ENCODE measurements at places on chromosomes 3 and 15. TPM values are rescaled to one million over a fixed set of nuclear protein-coding genes. Genes with fewer than 3 reads are reported as not detected.

Gene CTXN2
- not detected for total RNA-seq

Gene VIPR1
- total RNA-seq, result 148 TPM

Gene C3orf49
- total RNA-seq, result not detected

Gene SCAANT1
- total RNA-seq, result not detected

Gene OIP5
- 1.4 TPM for total RNA-seq

Gene AADACL2
- 65.8 TPM for total RNA-seq

Gene ILDR1
- total RNA-seq, result 2.1 TPM

Gene PLXNB1
- 384 TPM for total RNA-seq

Gene EPHB1
- total RNA-seq, result 8.5 TPM

Gene IGDCC3
- not detected for total RNA-seq

Gene ANKUB1
- total RNA-seq, result not detected

Gene SEMA7A
- 10.1 TPM for total RNA-seq

Gene UBE3A
- total RNA-seq, result 64.0 TPM

Gene DLL4
- total RNA-seq, result 1.9 TPM

Gene SERPINI1
- total RNA-seq, result 1.6 TPM

Gene FOXL2
- total RNA-seq, result not detected

Gene LRRN1
- total RNA-seq, result 1.1 TPM

Gene CPNE4
- not detected for total RNA-seq

Gene OTOL1
- total RNA-seq, result not detected

Gene GOLGA8J
- not detected for total RNA-seq

Gene SQOR
- total RNA-seq, result 42.8 TPM

Gene FAM43A
- total RNA-seq, result 60.9 TPM

Gene PLOD2
- total RNA-seq, result 5.6 TPM

Gene GP9
- not detected for total RNA-seq

Gene EPHB3
- total RNA-seq, result 152 TPM

Gene TMEM212
- total RNA-seq, result not detected

Gene LHFPL4
- 0.19 TPM for total RNA-seq

Gene P2RY13
- 3.4 TPM for total RNA-seq

Gene MED12L
- total RNA-seq, result 0.08 TPM

Gene DNAJC13
- 52.6 TPM for total RNA-seq

Gene DUOXA2
- total RNA-seq, result not detected

Gene CCR4
- total RNA-seq, result 0.34 TPM

Gene OXSM
- 7.4 TPM for total RNA-seq

Gene VEPH1
- total RNA-seq, result 7.2 TPM

Gene KIF23
- total RNA-seq, result 8.5 TPM

Gene CLDN16
- total RNA-seq, result 2.5 TPM

Gene TNNC1
- total RNA-seq, result 9.6 TPM

Gene CYP1A2
- total RNA-seq, result not detected

Gene ISL2
- not detected for total RNA-seq

Gene GOLGA8R
- total RNA-seq, result 11.9 TPM

Gene KNSTRN
- 13.5 TPM for total RNA-seq

Gene CORO2B
- total RNA-seq, result 1.3 TPM

Gene SLC6A20
- total RNA-seq, result not detected

Gene MITF
- 35.3 TPM for total RNA-seq

Gene LCMT2
- total RNA-seq, result 5.6 TPM

Gene AMT
- total RNA-seq, result 3.8 TPM

Gene SETD5
- 272 TPM for total RNA-seq

Gene GUCA1C
- total RNA-seq, result not detected

Gene IL5RA
- total RNA-seq, result not detected

Gene LMAN1L
- not detected for total RNA-seq

Gene KCNAB1
- 0.42 TPM for total RNA-seq

Gene SPESP1
- 4.1 TPM for total RNA-seq

Gene FBXW12
- not detected for total RNA-seq

Gene ZNF619
- total RNA-seq, result 4.1 TPM

Gene GOLGA8T
- not detected for total RNA-seq

Gene ARRDC4
- total RNA-seq, result 66.9 TPM

Gene DNAJA4
- 59.6 TPM for total RNA-seq

Gene UROC1
- not detected for total RNA-seq

Data from suprapubic skin (tissue), 4 donors.